ENCODE measurements at places on chromosomes 12 and 14.

GRCh38 chr12:28955931-28956330, 193.1 kb upstream of the FAR2 start:
- DNase-seq = no peak

DNA sequence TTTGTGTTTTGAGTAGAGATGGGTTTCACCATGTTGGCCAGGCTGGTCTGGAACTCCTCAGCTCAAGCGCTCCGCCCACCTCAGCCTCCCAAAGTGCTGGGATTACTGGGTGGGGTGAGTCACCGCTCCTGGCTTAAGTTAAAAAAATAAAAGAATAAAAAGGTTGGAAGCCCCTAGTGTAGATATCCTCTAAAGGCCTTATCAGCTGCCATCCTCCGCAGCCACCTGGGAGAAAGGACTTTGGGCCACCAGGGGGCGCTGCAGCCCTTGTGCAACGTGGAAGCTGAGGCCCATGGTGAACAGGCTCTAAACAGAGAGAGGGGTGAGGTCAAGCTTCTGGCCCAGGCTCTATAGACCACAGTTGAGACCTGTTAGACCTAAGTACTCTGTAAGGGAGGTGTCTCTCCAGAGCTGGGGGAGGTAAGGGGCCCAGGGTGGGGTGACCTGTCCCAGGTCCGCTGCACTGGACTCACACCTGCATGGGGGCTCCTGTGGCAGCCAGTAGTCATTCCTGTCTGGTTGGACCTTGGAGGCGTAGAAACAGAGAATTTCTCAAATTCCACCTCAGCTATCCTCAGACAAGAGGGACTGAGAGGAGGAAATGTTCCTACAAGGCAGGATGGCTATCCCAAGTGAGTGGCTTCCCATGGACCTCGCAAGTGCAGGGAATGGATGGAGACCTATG, 14.0 kb upstream of the RACGAP1 start:
- DNase-seq = peak; percentile 97

DNA sequence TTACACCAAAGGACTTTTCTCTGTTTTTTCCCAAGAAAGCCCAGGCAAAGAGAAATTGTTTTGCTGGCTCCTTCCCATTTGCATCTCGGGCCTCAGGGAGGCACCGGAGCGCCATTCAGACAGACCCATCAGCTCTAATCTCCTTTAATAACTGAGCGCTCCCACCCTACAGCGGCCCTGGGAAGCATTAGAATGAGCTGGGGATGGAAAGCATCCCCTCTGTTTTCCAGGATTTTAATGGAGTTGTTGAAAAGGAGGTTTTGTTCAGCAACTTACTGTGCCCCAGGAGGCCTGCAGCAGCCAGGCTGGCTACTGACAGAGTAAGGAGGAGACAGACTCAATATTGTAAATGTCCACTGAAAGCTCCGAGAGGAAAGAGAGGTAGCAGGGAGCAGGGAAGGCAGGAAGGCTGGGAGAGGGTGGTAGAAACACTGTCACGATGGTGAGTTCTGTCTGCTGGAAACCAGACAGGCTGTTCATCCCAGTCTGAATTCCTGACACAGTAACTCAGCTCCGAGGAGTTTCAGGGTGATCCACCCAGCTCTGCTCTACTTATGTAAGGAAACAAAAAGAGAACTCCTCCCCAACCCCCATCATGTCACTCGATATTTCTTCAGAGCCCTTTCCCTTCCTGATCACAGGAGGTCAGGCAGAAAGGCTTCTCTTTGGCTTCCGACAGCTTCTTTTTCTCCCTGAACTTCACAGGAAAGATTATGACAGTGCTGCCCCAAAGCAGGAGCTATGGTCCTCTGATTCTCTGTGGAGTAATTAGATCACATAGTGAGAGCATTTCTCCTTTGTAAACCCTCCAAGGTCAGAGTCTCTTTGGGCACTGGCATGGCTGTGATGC, 62.5 kb upstream of the TMEM132D start:
- no peak for DNase-seq

- DNase-seq = peak; percentile 45
These were observed 27.2 kb upstream of the PTPRB start for GRCh38 chr12:70664465-70664881.

- no peak for DNase-seq
These were observed 115.0 kb downstream of the BTG1 start for GRCh38 chr12:92030618-92031017.

GRCh38 chr12:7460375-7461259, 16.7 kb upstream of the CD163L1 start:
- peak; percentile 76 for DNase-seq

DNA sequence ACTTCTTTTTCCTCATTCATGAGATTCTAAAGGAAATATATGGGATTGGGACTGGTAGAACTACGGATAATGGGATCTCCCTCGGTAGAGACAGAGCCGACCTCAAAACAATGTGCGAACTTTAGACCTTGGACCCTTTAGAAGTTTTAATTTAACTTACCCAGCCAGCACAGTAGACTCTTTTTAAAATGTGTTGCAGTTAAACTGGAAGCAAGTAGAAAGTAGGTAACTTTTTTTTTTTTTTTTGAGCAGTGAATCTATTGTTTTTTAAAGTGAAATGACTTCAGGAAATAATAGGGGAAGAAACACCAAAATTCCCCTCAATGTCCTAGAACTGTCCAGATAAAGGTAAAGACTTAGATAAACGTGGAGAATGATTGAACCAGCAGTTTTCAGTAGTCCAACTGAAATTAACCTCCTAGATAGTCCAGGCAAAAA, 1.1 kb upstream of the ATXN2 start:
- no peak for DNase-seq

- no peak for DNase-seq
These were observed 259.6 kb upstream of the ALG10B start for GRCh38 chr12:38056701-38057689.

Measured in H9 (cell line).